Thymus (tissue), 14 donors: ENCODE measurements at places on chromosomes 4 and X. TPM values are rescaled to one million over a fixed set of nuclear protein-coding genes. Genes with fewer than 3 reads are reported as not detected.

- no peak overlapping the region for H3K27ac ChIP-seq
- no peaks in the 10 kb centered on the region for H3K36me3 ChIP-seq
- H3K27me3 ChIP-seq = no peaks in the 10 kb centered on the region
Measured at GRCh38 chrX:22314211-22314610, 41.5 kb downstream of the CBLL2 start.

Gene MAPK10
- 3.7 TPM for total RNA-seq

GRCh38 chrX:47218280-47218919, at the start of gene CDK16:
Gene CDK16, plus strand, starts transcription at chrX:47218681. Its CDS starts 4,877 bp downstream, at chrX:47223558.
- H3K4me1 ChIP-seq = peaks cover 28% of the 10 kb centered on the region
- peak within 1 kb of the TSS; percentile 90 for H3K27ac ChIP-seq
- H3K4me3 ChIP-seq = peak within 1 kb of the TSS; percentile 78
- H3K36me3 ChIP-seq = peaks cover 36% of the 10 kb centered on the region
- no peaks in the 10 kb centered on the region for H3K27me3 ChIP-seq

Gene GAGE12E
- total RNA-seq = not detected

Gene CT45A2
- not detected for total RNA-seq

Gene SMIM43
- 0.24 TPM for total RNA-seq
